Stimulated activated CD4-positive, alpha-beta T cell treated with anti-CD3 and anti-CD28 coated beads, TNF-alpha, amount 100 ng/mL, for 24 hours (primary cell): ENCODE measurements at places on chromosomes 12 and 14.

- no peak for DNase-seq
These were observed 8.9 kb downstream of the WNK1 start for GRCh38 chr12:761256-761655.

DNA sequence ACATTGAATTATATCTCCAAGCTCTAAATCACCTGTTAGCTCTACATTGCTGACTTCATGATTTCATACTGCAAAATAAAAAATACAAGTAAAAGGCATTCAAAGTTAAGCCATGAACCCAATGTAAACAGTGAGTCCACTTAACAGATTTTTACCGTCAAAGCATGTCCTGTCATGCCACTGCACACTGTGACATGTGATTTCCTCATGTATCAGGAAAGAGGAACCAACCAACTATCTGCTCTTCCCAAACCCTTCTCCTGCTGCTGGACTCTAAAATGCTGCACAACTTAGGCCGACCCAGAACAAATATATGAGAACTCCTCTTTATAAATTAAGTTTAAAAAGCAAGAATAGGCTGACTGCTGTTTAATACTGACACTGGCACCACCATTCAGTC lies 37.5 kb downstream of the TM7SF3 start:
- no peak for DNase-seq

DNA sequence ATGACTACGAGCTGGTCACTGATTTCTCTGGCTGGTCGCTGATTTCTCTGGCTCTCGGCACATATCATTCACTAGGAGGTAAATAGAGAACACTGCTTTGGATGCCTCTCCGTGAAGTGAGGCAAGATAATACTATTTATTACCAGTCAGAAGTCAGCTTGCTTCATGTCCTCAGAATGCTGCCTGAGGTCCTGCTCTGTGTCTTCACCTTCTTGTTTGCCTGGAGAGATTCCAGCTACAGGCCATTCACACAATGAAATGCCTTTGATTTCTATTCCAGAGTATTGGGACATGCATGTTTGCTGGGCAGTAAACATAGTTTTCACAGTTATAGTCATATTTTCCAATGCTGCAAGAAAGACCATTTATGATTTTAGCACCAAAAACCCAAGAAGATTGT lies 106.7 kb downstream of the AEBP2 start:
- DNase-seq = no peak

DNA sequence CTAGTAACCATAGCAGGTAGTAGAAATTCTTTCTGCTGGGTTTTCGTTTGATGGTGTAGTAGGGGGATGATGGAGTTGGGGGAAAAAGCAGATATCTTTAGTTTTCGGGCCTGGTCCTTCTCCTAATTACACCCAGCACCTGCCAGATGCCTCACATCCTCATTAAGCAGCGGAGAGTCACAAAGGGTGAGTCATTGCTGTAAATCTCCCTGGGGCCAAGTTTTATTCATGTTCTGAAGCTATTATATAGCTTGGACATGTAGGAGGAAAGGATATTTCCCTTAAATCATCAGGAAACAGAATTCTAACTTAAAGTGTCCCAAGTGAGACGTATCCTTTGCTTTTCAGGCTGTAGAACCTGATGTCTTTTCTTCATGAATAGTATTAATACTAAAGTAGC lies 4.9 kb upstream of the NECAP1 start:
- DNase-seq = no peak

DNA sequence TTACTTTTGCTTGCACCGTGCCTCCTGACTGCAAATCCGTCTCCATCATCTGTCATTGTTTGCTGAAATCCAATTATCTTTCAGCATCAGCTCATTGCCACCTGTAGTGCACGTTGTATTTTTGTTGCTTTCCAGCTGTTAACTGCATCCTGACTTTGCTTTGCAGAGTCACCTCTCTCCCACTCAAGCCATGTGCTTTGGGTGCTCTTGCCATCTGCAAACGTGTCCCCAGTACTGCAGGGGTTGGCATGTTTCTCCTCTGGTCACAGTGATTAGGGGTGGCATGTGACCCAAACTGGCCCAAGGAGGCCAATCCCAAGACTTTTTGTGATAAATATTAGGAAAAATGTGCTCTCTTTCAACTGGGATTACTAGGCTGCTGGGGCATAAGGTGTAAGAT lies 10.5 kb upstream of the TMED2 start:
- no peak for DNase-seq
